ENCODE measurements at places on chromosomes 5 and 9. TPM values are rescaled to one million over a fixed set of nuclear protein-coding genes. Genes with fewer than 3 reads are reported as not detected.

DNA sequence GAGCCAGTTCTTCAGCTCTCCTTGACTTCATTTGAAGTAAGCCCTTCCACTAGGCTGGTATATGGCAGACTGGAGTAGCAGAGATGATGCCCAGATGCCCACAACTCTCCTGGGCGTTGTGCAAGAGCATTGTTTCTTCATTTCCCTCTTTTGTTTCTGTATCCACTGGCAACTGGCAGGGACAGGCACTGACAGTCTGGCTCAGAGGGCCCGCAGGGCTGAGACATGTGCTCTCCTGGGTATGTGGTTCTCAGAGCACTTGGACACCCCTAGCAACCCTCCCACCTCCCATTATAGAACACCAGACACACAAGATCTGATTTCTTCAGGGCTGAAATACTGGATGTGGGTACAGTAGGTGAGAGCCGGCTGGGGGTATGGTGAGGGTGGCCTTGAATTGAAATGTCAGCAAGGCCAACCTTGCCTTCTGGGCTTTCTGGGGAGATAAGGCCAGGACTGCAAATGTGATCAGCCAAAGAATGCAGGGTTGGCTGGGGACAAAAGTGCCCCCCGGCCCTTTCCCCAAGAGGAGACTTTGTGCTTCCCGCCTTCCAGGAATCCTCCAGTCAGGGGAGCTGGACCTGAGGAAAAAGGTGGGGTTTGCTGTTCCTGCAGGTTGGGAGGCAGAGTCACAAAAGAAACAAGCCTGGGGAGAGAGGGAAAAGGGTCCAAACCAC, 28.6 kb upstream of the CTNNA1 start:
- H3K27me3 ChIP-seq: peaks cover 48% of the 10 kb centered on the region
- H3K4me1 ChIP-seq: peaks cover 8% of the 10 kb centered on the region
- H3K4me3 ChIP-seq: no peak overlapping the region
- no peak overlapping the region for H3K27ac ChIP-seq
- no peaks in the 10 kb centered on the region for H3K36me3 ChIP-seq

DNA sequence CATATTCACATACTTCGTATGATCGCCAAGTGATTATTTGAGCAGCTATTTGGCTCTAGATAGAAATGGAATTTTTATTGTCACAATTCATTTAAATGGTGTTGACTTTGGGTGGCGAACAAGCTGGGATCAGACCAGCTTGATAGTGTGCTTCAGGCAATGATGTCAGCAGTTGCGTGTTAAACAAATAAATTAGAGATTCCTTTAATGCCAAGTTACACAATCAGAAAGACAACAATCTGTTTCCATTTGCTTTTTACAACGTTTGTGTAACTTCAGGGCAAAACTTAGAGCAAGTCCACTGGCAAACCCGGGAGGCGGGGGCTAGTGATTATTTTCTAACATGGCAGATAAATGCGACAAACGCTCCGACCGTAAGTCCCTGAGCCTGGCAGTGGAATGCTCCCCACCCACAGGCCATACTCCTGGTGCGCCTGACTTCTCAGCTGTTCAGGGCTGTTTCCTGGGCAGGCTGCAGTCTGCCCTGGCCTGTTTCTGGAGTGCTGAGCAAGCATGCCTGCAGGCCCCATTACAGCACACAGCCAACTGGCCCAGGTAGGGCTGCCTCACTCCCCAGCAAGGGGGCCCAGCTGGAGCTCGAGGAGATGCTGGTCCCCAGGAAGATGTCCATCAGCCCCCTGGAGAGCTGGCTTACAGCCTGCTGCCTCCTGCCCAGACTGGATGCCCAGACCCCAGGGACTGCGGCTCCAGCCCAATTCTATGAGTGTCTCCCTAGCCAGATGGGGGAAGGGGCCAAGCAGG, 88.7 kb downstream of the BASP1 start:
- no peaks in the 10 kb centered on the region for H3K36me3 ChIP-seq
- DNase-seq: no peak
- no peaks in the 10 kb centered on the region for H3K27me3 ChIP-seq
- H3K4me3 ChIP-seq: no peak overlapping the region
- no peaks in the 10 kb centered on the region for H3K4me1 ChIP-seq

GRCh38 chr9:88049677-88050307, 75.5 kb upstream of the CDK20 start:
- H3K4me3 ChIP-seq: no peak overlapping the region
- peaks cover 3% of the 10 kb centered on the region for H3K4me1 ChIP-seq
- H3K27me3 ChIP-seq: no peaks in the 10 kb centered on the region
- peaks cover 3% of the 10 kb centered on the region for H3K36me3 ChIP-seq
- DNase-seq: no peak
- no peak overlapping the region for H3K27ac ChIP-seq

- peaks cover 23% of the 10 kb centered on the region for H3K36me3 ChIP-seq
- H3K4me3 ChIP-seq: no peak overlapping the region
- H3K27me3 ChIP-seq: no peaks in the 10 kb centered on the region
- DNase-seq: no peak
- H3K4me1 ChIP-seq: peaks cover 30% of the 10 kb centered on the region
Measured at GRCh38 chr5:72855821-72856220, 39.4 kb downstream of the TNPO1 start.

DNA sequence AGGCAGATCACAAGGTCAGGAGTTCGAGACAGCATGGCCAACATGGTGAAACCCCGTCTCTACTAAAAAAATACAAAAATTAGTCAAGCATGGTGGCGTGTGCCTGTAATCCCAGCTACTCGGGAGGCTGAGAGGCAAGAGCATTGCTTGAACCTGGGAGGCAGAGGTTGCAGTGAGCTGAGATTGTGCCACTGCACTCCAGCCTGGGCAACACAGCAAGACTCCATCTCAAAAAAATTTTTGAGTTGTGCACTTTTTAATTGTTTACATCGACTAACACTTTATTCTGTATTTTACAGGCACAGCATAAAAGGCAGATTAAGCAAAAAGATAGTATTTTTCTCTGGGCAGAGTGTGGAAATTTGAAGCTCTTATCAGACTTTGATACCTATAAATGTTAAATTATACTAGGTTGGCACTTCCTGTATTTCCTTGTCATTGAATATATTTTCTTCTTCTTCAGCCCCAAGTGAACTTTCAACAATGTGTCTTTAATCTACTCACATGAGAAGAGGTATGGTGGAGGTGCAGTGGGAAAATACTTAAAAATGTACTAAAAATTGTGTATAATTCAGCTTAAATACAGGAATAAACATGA, 180.6 kb upstream of the ELL2 start:
- H3K27ac ChIP-seq: no peak overlapping the region
- H3K27me3 ChIP-seq: peaks cover 16% of the 10 kb centered on the region
- no peaks in the 10 kb centered on the region for H3K36me3 ChIP-seq
- DNase-seq: no peak
- H3K4me1 ChIP-seq: peaks cover 3% of the 10 kb centered on the region

DNA sequence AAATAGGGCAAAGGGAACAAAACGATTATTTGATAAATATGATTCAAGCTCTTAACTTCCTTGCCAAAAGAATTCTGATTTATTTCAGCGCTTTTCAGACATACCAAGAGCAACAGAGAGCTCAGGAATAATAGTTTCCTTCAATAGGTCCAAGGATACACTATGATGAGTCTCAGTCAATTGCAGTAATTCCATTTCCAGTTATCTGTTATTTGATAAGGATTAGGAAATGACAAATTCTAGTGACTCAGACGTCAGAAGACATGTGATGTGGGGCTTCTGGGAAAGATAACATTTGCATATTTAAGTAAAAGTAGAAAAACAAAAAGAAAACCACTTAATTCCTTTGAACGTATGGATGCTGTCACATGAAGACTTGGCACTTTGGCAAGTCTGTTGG, 1250.8 kb upstream of the CDH18 start:
- H3K27ac ChIP-seq: no peak overlapping the region
- no peak overlapping the region for H3K4me3 ChIP-seq

Gene EFNA5
- 1.2 TPM for total RNA-seq

All from natural killer cell treated with Interleukin-12 subunit alpha and Interleukin-12 subunit beta and Interleukin-15 and Interleukin-18, amount 100 ng/mL, for 72 hours (primary cell).